ENCODE measurements at places on chromosomes 4 and X. TPM values are rescaled to one million over a fixed set of nuclear protein-coding genes. Genes with fewer than 3 reads are reported as not detected.

CPZ gene
- 22.4 TPM for total RNA-seq

GPR143 gene
- not detected for total RNA-seq

KLB gene
- total RNA-seq: not detected

TENM3 gene
- 28.4 TPM for total RNA-seq

NKX3-2 gene
- total RNA-seq: under 0.01 TPM

UGT2B11 gene
- total RNA-seq: not detected

PI4K2B gene
- 26.1 TPM for total RNA-seq

PABPC5 gene
- 4.1 TPM for total RNA-seq

ADH7 gene
- total RNA-seq: 2.1 TPM

FAM114A1 gene
- 462 TPM for total RNA-seq

GAGE13 gene
- total RNA-seq: not detected

GPRASP1 gene
- total RNA-seq: 4.4 TPM

All from hair follicle dermal papilla cell (primary cell).